ENCODE measurements at places on chromosomes 2 and 18.

GRCh38 chr2:177090967-177091366 is 121.6 kb upstream of the HNRNPA3 start:
- DNase-seq = no peak

GRCh38 chr2:200168641-200169555 is 137.6 kb upstream of the SPATS2L start:
- no peak for DNase-seq

DNA sequence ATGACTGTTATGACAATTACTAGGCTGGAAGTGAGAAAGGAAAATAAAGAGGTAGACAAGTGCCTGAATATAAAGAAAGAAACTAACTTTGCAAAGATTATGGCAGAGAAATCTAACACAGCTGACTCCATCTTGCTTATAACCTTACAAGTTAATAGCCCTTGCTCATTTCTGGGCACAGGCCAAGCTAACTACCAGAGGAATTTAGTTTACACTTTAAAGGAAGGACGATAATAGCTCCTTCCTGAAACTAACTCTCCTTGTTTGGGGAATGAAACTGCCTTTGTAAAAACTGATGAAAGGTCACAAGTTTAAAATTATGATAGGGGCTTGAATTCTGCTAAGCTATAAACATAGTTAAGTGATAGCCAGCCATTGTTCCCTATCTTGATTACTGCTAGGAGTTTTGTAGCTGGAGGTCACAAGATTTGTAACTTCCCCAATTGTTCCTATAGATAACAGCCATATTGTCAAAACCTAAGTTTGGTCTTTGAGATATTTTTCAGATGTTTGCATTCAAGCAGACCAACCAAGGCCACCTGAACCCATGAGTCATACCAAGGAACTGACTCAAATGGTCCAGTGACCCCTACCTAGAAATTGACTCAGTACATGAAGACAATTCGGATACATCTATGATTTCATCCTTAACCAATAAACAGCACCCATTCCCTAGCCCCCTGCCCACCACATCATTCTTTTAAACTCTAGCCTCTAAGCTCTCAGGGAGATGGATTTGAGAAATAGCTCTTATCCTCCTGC is 209.2 kb upstream of the LRATD1 start:
- no peak for DNase-seq

GRCh38 chr2:10863837-10864236 is 47.9 kb upstream of the KCNF1 start:
- DNase-seq = peak; percentile 63

GRCh38 chr2:108701806-108702205 is 17.5 kb upstream of the RANBP2 start:
- DNase-seq = no peak

GRCh38 chr2:789529-789928 is 112.3 kb upstream of the TMEM18 start:
- no peak for DNase-seq

GRCh38 chr18:58209326-58209725 is 165.3 kb downstream of the NEDD4L start:
- DNase-seq = no peak

- DNase-seq = no peak
Measured at GRCh38 chr2:200523158-200523557, 2.8 kb upstream of the SGO2 start.

Measured in SIG-M5 (cell line).